ENCODE measurements at places on chromosomes 2 and 18. TPM values are rescaled to one million over a fixed set of nuclear protein-coding genes. Genes with fewer than 3 reads are reported as not detected.

METTL8 gene
- total RNA-seq, result 40.4 TPM

UCN gene
- total RNA-seq, result 1.1 TPM

- peak; percentile 18 for DNase-seq
Measured at GRCh38 chr2:23489471-23490322, 104.7 kb downstream of the KLHL29 start.

AMMECR1L gene
- total RNA-seq, result 30.5 TPM

SOCS6 gene
- total RNA-seq, result 24.1 TPM

GRCh38 chr18:25180973-25181548, 170.9 kb downstream of the ZNF521 start:
- DNase-seq, result no peak

DNA sequence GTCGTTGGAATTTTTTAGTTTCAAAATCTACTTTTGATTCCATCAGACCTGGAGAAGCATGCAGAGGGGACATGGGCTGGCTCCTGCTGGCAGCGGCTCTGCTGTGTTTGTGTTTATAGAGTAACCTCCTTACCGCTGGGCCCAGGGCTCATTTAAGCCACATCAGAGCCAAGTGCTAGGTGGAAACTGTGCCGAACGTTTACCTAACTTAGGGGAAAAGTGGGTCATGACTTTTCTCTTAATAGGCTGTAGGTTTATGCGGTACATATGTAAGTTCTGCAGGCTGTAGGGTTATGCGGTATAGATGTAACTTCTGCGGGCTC, 17.7 kb downstream of the CNDP2 start:
- no peak for DNase-seq

DNA sequence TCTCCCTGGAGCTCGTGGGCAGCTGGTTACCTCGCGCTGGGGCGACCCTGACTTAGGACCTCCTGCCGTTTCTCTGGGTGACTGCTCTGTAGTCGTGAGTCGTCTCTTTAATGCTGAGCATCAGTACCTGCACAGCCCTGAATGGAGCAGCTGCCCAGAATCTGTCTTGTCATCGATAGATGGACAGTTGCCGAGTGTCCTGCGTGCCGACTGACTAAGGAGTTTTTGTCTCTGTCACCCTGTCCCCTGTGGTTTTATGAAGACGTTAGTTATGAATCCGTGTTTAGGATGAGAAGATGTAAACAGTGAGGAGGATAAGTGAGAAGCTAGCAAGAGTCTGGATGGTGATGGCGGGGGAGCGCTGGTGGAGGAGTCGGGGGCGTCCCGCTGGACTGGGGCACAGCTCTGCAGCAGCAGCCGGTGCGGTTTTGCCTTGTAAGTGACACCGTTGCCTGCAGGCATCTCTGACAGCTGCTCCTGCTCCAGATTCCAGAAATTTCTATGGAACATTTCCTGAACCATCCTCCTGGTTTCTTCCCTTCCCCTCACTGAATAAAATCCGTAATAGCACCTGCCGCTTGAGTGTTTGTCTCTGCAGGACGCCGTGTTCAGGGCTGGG, 13.3 kb downstream of the AGAP1 start:
- DNase-seq, result no peak

IL18RAP gene
- total RNA-seq, result not detected

GRCh38 chr2:133608291-133608690, 40.0 kb upstream of the NCKAP5 start:
- DNase-seq, result no peak

CCBE1 gene
- 4.1 TPM for total RNA-seq

PAX8 gene
- 0.48 TPM for total RNA-seq

- no peak for DNase-seq
Measured at GRCh38 chr2:123077101-123077500, 948.0 kb upstream of the CNTNAP5 start.

GRCh38 chr2:224104668-224105386, 65.7 kb upstream of the SERPINE2 start:
- no peak for DNase-seq

- DNase-seq, result peak; percentile 95
Measured at GRCh38 chr2:191635333-191636234, 42.4 kb upstream of the NABP1 start.

DNA sequence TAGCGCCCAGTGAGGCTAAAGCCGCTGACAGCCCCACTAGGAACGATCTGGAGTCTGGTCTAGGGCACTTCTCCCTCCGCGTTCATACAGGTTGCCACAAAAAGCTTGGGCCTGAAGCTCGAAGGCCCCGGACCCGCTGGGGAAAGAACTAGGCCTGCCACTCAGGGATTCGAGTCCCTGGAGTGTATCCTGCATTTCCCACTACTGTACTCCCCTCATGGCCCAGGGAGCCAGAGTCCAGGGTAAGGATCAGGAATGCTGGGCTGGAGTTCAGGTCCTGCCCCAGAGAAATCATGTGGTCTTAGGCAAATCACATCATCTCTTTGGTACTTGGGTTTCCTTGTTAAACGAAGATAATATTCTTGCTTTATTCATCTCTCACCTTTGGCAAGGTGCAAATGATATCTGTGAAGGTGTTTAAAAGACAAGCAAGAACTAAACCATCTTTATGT, 1.4 kb upstream of the ZFP36L2 start:
- DNase-seq, result no peak

DNA sequence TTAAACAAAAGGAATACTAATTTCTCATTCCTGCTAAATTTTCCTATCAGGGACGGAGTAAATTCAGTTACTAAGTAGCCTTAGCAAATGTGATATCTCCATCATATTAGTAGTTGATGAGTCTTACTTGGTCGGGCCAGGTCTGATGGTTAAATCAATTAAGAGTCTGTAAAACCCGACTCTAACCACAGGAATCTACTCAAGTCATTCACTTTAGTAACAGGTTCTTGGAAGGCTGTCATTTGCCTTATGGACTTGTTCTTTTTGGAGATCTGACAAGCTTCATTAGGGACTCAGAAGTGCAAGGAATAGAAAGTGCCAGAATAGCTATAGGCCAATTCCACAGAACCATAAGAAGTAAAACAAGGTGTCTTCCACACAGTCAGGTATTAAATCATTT, 119.0 kb downstream of the GCA start:
- peak; percentile 16 for DNase-seq

COPS9 gene
- total RNA-seq, result 192 TPM

DNA sequence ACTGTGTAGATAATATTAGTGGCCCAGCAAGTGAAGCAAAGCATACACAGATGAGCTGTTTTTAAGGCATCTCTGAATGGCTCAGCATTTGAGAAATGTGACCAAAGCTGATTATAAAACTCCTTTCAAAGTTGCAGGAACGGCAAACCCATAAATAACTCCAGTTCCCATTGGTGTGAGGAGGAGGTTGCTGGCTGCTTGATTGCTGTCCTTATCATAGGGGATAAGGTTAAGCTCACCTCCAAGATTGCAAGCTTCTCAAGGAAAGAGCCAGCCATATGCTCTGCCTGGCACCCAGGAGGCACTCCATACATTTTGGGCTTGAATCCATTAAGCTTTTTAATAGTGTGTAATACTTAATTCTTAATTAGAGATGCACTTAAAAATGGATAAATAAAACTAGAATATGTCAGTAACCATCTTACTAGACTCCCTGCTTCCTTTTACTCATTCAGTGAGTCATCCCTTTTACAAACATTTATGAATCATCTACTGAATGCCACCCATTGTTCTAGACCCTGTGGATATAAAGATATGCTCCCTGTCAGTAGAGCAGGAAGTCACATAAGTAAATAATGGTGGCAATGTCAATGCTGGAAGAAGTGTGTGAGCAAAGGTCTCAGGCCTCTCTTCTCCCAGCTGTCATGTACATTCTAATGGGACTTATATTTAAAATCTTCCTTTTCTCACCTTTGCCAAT, 99.3 kb downstream of the SPATS2L start:
- peak; percentile 95 for DNase-seq

GCKR gene
- total RNA-seq, result not detected

DES gene
- 5.2 TPM for total RNA-seq

DNA sequence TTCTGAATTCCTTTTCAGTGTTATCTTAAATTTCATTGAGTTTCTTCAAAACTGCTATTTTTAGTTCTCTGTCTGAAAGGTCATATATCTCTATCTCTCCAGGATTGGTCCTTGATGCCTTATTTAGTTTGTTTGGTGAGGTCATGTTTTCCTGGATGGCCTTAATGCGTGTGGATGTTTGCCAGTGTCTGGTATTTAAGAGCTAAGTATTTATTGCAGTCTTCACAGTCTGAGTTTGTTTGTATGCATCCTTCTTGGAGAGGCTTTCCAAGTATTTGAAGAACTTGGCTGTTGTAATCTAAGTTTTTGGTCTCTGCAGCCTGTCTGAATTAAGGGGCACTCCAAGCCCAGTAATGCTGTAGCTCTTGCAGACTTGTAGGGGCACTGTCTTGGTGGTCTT, 249.3 kb downstream of the ZNF385B start:
- peak; percentile 37 for DNase-seq

Data from astrocyte (in vitro differentiated cells and primary cell).